ENCODE measurements at places on chromosomes 16 and 17.

- DNase-seq, result no peak
These were observed 1.9 kb downstream of the HSDL1 start for GRCh38 chr16:84143081-84143480.

DNA sequence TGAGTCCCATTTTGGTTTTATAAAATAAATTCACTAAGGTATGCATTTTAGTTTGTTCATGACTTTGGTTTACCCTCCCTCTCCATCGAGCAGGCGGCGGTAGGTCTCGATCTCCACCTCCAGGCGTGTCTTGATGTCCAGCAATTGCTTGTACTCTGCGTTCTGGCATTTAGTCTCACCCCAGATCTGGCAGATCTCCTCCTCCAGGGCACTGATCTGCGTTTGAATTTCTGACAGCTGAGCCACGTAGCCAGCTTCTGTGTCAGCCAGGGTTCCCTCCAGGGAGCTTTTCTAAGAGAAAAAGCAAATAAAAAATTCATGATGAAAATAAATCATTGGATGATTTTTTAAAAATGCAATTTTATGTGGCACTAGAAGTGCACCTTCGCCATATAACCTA, 4.2 kb downstream of the KRT24 start:
- no peak for DNase-seq

DNA sequence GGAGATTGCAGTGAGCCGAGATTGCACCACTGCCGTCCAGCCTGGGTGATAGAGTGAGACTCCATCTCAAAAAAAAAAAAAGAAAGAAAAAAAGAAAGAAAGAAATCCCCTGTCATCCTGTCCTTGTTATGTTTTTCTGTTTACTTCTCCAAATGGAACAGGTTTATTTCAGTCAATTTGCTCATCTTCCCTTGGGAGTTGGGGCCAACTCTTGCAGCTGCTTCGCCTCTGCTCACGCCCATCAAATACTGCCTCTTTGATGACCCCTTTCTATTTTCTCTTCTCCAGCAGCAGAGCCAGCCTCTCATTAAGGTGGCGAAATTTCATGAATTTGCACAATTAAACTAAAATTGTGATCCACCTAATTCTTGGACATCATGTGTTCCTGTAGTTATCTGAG, 173.4 kb downstream of the ZNF18 start:
- DNase-seq, result no peak

DNA sequence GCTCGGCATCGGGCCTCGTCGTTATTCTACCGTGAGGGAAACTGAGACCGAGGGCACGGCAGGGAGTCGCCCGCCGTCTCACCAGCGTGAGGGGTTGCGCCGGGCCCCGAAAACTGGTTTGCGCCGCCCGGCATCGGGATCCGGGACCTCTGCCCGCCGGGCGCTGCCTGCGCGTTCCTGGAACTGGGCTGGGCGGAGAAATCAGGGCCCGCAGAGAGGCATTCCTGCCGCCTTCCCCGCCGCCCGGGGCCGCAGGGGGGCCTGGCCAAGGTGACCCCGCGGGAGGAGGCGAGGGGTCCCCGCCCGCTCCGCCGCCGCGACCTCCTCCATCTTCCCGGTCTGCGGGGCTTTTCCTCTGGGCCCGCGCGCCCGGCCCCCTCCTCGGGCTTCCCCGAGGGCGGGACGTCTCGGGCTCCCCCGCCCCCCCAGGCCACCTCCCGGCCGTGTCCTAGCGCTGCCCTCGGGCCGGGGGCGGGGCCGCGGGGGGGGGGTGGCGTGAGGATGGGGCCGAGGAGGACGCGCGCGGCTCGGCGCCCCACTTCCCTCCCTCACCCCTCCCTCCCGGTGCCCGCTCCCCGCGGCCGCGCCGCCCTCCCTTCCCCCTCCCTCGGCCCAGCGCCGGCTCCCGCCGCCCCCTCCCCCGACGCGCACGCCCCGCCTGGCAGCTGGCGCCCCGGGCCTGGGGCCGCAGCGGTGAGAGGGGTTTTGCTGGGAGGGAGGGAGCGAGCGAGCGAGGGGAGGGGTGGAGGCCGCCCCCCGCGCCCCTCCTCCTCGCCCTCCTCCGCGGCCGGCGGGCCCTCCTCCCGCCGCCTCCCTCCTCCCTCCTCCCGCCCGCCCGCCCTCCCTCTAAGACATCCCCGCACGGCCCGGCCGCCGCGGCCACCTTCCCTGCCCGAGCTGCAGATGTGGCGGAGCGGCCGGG, at the start of gene GLIS2:
GLIS2 (plus strand) TSS at position 882 of the 922 bp plus-strand sequence. CDS start 16,214 bp downstream, outside the sequence.
- no peak for DNase-seq

DNA sequence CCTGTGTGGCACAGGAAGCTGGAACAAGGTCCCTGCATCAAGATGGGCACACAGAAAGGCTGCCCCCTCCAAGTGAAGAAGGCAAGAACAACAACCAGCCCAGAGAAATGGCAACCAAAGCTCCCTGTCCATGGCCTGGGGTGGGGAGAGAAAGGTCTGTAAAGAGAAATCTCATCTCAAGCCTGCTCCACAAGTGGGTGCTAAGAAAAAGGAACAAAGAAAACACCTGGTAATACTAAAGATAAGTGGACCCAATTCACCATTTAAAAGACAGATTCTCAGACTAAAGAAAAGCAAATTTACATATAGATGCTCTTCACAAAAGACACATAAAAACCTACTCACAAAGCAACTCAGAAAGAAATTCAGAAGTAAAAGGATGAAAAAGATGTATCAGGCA, 107.4 kb downstream of the PARN start:
- DNase-seq, result no peak

DNA sequence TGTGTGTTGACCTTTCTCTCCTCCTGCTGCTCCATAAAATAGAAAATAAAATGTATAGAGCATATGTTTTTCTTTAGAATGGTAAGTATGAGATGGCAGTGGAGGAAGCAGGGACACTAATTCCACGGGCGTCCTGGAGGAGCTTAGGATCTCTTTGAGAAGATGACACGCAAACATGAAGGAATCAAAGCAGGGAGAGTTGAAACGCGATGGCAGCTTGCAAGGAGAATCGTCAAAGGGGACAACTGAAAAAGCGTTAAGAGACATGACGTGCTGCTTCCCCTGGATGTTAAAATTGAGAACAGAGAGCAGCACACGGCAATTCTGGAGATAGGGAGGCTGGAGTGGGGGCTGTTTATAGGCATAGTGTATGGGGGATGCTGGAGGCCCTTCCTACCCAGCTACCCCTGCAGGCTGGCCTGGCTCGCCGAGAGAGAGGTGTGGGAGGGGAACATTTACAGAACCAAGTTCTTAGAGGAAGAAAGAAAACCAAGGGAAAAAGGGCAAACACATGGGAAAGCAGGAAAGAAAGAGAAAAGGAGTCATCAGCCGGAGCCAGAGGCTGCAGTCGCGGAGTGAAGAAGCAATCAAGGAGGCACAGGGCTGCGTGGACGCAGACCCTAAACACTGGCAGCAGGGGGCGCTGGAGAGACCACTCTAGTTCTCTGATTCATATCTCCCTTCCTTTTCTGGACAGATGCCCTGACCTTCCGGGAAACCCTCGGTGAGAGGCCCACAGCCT, 55.8 kb downstream of the MYH13 start:
- no peak for DNase-seq

- no peak for DNase-seq
These were observed 422.9 kb downstream of the UTP18 start for GRCh38 chr17:51683291-51683690.
